ENCODE measurements at places on chromosomes 5 and 9.

- peaks cover 5% of the 10 kb centered on the region for H3K4me1 ChIP-seq
- DNase-seq = no peak
- H3K27me3 ChIP-seq = peaks cover 14% of the 10 kb centered on the region
- H3K36me3 ChIP-seq = no peaks in the 10 kb centered on the region
- H3K27ac ChIP-seq = no peak overlapping the region
Observed at GRCh38 chr5:64165160-64165499, 513 bp upstream of the RNF180 start.

GRCh38 chr5:95426227-95426626, 35.1 kb downstream of the FAM81B start:
- no peaks in the 10 kb centered on the region for H3K36me3 ChIP-seq
- no peaks in the 10 kb centered on the region for H3K27me3 ChIP-seq

GRCh38 chr5:136113606-136114005, 19.0 kb upstream of the SMAD5 start:
- no peaks in the 10 kb centered on the region for H3K36me3 ChIP-seq
- DNase-seq = no peak
- no peaks in the 10 kb centered on the region for H3K27me3 ChIP-seq
- H3K27ac ChIP-seq = no peak overlapping the region
- H3K4me1 ChIP-seq = peaks cover 4% of the 10 kb centered on the region

- no peak overlapping the region for H3K4me3 ChIP-seq
- H3K27ac ChIP-seq = no peak overlapping the region
- H3K4me1 ChIP-seq = peaks cover 10% of the 10 kb centered on the region
- H3K36me3 ChIP-seq = peaks cover 66% of the 10 kb centered on the region
Observed at GRCh38 chr9:35736201-35736633, 3.8 kb downstream of the CREB3 start.
